ENCODE measurements at places on chromosomes 5 and 9.

GRCh38 chr5:117731446-117731845 lies 1156.8 kb upstream of the SEMA6A start:
- DNase-seq, result no peak

DNA sequence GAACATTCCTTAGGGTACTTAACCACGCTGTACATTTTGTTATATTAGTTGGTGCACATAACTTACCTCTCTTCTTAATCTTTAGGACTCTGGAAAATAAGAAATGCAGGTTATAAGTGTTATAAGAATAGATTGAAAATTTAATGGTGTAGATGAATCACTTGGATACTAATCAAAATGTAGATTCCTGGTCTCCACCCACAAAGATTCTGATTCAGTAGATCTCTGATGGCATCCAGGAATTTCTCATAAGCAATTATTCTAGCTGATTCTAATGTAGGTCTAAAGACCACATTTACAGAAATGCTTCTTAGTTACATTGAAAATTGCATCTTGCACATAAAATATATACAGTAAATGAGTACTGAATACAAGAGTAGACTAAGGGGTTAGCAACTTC lies 38.9 kb upstream of the ASTN2 start:
- DNase-seq, result no peak

GRCh38 chr9:109391176-109391575 lies 70.3 kb upstream of the EPB41L4B start:
- DNase-seq, result no peak

- DNase-seq, result no peak
These were observed 84.6 kb downstream of the AOPEP start for GRCh38 chr9:94811074-94811473.

GRCh38 chr5:57779383-57780223 lies 297.0 kb upstream of the ACTBL2 start:
- peak; percentile 81 for DNase-seq

- DNase-seq, result peak; percentile 66
These were observed 86.8 kb upstream of the CDH6 start for GRCh38 chr5:31106691-31107090.

DNA sequence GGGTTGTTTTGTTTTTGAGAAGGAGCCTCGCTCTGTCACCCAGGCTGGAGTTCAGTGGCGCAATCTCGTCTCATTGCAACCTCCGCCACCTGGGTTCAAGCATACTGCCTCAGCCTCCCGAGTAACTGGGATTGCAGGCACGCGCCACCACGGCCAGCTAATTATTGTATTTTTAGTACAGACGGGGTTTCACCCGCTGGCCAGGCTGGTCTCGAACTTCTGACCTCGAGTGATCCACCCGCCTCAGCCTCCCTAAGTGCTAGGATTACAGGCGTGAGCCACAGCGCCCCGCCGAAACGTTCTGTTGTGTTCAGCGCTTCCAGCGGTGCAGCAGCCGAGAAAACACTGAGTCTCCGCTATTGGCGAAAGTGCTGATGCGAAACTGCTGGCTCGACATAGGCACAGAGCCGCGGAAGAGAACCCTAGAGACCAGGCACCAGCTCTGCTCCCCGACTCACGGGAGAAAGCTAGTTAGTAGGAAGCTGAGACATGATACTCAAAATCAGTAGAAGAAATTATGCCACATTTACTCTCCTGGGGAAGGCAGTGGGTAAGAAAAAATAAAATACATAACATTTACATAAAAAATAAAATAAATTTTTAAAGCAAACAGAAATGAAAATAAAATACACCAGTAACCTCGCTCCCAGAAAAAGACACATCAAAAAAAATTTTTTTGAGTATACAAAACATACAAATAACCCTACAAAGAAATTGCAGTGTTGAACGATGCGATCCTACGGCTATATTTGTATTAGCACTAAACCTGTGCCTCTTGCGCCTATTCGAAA lies 31.6 kb downstream of the ANXA2R start:
- peak; percentile 93 for DNase-seq

DNA sequence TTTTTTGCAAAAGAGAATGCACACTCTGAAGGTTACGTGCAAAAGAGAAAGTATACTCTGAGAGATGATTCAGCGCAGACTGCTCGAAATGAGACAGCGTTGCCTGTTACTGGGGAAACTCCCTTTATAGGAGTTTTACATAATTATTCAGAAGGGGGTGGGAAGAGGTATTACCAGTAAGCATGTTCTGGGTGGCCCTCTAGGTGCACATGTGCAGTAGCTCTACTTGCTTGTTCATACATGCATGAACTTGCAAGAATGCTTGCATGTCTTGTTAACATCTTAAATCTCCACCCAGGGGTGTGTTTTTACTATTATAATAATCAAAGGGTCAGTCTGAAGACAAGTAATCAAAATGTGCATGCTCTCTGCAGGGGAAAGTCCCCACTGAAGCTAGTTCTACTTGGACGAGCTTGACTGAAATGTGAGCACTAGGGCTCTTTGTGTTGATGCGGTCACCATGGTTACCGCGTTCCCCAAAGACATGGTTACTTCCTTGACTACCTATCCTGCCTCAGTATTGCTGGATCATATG lies 75.5 kb downstream of the SGCD start:
- DNase-seq, result no peak

GRCh38 chr5:22033066-22033465 lies 820.1 kb downstream of the CDH12 start:
- no peak for DNase-seq

- DNase-seq, result no peak
These were observed 30.4 kb upstream of the SLIT3 start for GRCh38 chr5:169331292-169331852.

- DNase-seq, result no peak
These were observed 299.7 kb downstream of the CWC27 start for GRCh38 chr5:65068410-65068809.

GRCh38 chr9:129494113-129494789 lies 126.7 kb downstream of the C9orf50 start:
- no peak for DNase-seq

GRCh38 chr5:89524785-89525184 lies 641.8 kb upstream of the MEF2C start:
- DNase-seq, result no peak

GRCh38 chr9:111843971-111844370 lies 49.2 kb upstream of the SHOC1 start:
- no peak for DNase-seq

- DNase-seq, result no peak
These were observed at the start of gene LRRC26 for GRCh38 chr9:137169896-137170358. LRRC26 (minus strand) TSS chr9:137170051; CDS start chr9:137169943, 108 bp downstream.

DNA sequence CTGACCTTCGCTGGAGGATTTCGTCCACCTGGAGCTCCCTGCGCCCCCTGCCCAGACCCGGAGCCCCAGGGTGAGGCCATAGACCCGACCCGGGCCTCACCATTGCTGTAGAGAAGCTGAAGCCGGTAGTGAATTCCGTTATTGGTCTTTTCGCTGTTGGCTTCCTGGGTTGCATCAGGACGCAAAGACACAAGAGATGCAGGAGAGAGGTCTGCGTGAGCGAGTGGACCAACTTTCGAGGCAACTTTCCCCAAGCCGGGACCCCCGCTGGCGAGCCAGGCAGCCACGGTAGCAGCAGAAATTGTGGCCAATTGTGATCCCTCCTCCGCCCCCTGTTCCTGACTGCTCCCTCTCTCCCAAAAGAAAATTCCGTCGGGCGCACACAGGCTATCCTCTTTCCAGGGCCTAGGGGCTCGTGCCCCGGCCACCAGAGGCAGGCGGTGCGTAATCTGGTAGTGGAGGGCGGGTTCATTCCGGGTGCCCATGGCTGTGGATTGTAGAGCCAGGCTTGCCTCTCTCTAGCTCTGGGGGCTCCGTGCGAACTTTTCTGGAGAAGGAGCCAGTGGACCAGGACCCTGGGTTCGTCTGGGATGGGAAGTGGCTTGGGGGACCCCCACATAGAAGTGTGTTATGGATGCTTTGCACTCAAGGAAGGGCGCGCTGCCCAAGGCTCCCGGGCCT lies 3.3 kb downstream of the EBF1 start:
- DNase-seq, result no peak

DNA sequence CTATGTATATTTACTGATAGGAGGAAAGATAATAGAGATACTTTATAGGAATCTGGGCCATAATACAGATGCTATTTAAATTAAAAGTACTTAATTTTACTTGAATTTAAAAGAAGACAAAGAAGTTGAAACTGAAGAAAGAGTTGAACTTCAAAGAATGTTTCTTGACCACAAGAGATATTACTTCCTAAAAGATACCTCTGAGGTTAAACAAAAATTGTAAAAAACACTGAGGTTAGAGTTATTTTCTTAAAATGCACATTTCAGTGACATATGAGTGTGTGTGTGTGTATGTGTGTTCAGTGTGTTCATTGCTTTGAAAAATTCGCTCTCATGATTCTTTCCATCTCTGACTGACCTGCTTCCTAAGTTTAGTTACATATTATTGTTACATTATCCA lies 3.5 kb upstream of the SEPTIN8 start:
- DNase-seq, result no peak

DNA sequence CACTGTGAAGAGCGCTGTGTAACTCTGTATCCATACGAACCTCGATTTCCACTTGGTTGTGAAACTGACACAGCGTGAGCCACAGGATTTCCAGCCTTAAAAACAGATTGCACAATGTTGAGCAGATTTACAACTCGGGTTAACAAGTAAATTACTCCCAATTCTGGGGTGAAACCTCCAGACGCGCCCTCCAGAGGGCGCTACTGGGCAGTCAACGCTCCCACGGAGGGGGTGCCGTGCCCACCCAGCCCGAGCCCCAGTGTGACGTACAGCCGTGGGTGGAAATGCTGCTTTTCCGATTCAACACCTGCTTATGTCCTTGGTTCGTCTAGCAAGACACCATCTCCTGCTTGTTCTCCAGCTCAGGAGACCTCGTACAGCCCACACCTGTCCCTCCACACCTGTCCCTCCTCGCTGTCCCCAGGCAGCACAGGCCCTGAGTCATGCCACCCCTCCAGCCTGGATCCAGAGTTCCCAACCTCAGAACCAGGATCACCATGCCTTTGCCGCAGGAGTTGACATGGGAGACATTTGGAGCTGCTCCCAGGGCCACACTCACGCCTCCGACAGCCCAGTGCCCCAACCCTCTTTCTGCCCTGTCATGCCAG lies 34.4 kb upstream of the SLC6A3 start:
- DNase-seq, result no peak

DNA sequence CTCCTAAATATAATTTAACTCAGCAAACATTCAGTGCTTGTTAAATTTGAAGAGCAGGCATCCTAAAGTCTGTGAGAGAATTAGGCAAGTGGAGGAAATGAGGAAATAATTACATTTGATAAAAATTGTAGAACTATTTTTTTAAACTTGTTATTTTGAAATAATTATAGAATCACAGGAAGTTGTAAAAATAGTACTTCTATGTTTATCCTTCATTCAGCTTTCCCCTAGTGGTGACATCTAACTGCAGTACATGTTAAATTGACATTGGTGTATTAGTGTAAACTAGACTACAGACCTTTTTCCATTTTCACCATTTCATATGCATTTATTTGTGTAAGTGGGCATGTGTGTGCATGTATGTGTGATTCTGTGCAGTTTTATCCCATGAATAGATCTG lies 51.6 kb downstream of the F2RL2 start:
- DNase-seq, result no peak

- DNase-seq, result no peak
These were observed 41.5 kb downstream of the SECISBP2 start for GRCh38 chr9:89359751-89360261.

- DNase-seq, result no peak
These were observed 222.7 kb downstream of the ELAVL2 start for GRCh38 chr9:23603311-23603710.

GRCh38 chr5:41404757-41405156 lies 105.6 kb downstream of the PLCXD3 start:
- no peak for DNase-seq

GRCh38 chr5:86756839-86757238 lies 139.1 kb downstream of the COX7C start:
- DNase-seq, result no peak

GRCh38 chr9:133342570-133342969 lies 5.4 kb downstream of the MED22 start:
- DNase-seq, result no peak

DNA sequence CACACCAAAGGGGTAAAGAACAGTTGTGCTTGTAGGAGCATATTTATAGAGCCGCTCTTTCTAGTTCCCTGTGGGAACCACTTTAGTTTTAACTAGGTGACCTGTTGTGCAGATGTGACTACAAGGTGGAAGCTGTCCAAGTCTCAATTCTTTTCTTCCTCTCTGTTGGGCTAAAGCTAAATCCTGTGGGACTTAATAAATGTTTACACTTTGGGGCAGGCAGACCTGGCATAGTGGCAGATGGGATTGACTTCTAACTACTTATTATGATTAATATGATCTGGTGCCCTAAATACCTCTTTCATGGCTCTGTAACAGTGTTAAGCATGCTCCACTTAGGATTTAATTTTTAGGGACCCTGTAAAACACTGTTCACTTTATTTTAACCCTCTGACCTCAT lies 265.3 kb downstream of the KCTD16 start:
- DNase-seq, result no peak

DNA sequence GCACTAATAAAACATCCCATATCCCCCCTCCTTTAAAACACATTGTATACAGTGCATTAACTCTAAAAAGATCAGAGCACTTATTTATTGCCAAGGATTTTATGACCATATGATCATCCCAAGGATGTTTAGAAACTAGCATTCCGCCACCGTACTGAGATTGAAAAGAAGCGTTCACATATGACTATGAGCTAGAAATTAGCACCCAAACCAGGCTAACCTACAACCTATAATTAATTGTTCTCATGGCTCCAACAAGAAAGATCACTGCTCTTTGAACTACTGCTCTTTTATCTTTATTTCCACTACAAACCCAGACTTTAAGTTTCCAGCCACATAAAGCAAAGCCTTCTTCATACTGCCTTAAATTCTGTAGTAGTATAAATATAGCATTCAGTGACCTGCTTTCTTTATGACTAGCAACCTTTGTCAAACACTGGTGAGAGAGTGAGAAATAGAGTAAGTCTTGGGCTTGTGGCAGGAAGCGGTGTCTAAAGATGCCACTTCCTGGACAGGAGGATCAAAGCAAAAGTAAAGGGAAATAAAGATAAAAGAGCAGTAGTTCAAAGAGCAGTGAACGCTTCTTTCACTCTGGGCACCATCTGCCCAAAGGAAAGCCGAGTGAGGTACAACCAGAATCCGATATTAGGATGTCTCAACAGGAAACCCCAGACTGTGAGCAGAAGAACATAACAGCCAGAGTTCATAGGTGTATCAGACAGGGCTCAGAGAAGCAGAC lies 151.1 kb upstream of the ERCC6L2 start:
- no peak for DNase-seq

Measured in brain microvascular endothelial cell (primary cell).